Activated CD4-positive, alpha-beta memory T cell treated with anti-CD3 and anti-CD28 coated beads for 36 hours (primary cell): ENCODE measurements at places on chromosomes 1 and 21. TPM values are rescaled to one million over a fixed set of nuclear protein-coding genes. Genes with fewer than 3 reads are reported as not detected.

DNA sequence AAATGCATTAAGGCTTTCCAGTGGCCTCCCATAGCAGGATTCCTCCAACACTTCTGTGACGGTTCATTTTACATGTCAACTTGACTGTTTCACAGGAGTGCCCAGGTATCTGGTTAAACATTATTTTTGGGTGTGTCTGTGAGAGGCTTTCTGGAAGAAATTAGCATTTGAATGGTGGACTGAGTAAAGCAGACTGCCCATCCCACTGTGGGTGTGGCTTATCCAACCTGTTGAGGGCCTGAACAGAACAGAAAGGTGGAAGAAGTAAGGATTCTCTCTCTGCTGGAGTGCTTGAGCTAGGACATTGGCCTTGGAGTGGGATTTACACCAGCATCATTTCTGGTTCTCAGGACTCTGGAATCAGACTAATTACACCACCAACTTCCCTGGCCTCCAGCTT lies 85.6 kb downstream of the RGS7 start:
- H3K27ac ChIP-seq = no peak overlapping the region
- no peaks in the 10 kb centered on the region for H3K36me3 ChIP-seq
- H3K4me1 ChIP-seq = no peaks in the 10 kb centered on the region

DNA sequence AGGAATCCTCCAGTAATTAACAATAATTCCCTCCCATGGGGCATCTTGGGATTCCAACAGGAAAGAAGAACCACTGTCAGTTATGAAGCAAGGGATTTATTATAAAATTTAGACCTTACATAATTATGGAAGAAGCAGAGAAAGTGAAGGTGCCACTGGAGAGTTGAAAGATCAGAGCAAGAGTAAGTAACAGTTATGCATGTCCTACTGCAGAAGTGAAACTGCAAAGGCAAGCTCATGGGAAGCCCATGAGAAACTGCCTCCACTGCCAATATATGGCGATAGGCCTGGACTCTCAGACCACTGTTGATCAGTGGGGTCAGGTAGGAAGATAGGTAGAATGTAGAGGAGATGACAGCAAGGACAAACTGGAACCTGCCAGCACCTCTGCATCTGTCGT lies 123.6 kb upstream of the ZNF648 start:
- no peak overlapping the region for H3K27ac ChIP-seq
- no peak for DNase-seq
- H3K4me1 ChIP-seq = peaks cover 4% of the 10 kb centered on the region
- no peak overlapping the region for H3K4me3 ChIP-seq
- no peaks in the 10 kb centered on the region for H3K36me3 ChIP-seq

DNA sequence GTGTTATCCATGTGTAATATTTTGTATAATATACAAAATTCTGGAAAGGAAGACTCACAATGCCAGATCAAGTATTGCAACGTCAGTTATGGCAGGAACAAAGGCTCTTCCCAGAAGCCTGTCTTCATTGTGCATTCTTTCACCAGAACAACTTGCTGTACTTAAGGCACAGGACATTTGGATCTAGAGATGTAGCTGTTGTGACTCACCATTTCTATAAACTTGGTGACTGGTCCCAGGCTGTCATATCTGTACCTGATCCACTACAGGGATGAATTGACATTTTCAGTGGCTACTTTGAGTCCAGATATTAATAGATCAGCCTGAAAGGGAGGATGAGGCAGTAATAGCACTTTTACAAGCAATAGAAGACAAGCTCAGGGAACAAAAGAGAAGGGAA lies 299.8 kb downstream of the DISC1 start:
- H3K36me3 ChIP-seq = no peaks in the 10 kb centered on the region
- no peaks in the 10 kb centered on the region for H3K27me3 ChIP-seq
- no peak overlapping the region for H3K27ac ChIP-seq
- no peak overlapping the region for H3K4me3 ChIP-seq
- peaks cover 15% of the 10 kb centered on the region for H3K4me1 ChIP-seq
- no peak for DNase-seq

- no peak overlapping the region for H3K27ac ChIP-seq
- H3K4me3 ChIP-seq = no peak overlapping the region
- H3K27me3 ChIP-seq = peaks cover 10% of the 10 kb centered on the region
- no peak for DNase-seq
Observed at GRCh38 chr1:186785503-186785902, 43.2 kb upstream of the PLA2G4A start.

GRCh38 chr1:212754680-212755079 lies 36.9 kb downstream of the NSL1 start:
- H3K36me3 ChIP-seq = peaks cover 6% of the 10 kb centered on the region
- DNase-seq = no peak
- H3K4me3 ChIP-seq = peak overlapping the region; percentile 54

DNA sequence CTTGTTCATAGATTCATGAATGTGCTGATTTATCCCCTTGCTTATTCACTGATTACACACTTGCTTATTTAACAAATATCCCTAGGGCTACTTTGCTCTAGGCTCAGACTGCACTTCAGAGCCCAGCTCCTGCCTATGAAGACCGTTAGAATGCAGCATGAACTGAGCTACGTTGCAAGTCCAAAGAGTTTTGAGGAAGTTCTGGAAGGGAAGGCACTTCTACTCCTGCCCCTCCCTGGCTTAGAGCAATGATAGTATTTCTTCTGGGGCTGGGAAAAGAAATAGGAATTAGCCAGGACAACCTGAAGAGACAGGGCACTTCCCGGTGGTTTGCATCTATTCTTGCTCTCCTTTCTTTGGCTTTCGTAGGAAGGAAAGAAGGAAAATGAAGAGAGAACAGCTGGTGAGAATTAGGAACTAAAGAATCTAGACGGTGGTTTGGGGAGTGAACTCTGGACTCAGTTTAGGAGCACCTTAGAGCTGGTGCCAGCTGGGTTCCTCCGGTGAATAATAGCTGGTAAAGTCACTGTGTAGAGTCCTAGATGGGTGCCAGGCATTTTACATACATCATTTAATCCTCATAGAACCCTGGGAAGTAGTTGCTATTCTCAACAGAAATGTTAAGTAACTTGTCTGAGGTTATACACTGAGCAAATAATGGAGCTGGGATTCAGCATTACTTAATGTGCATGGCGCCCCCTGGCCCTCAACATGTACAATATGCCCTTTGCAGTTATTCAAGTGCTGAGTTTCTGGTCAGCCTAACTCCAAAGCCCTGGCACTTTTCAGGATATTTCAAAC lies 65.9 kb downstream of the NDUFS5 start:
- H3K27ac ChIP-seq = no peak overlapping the region
- H3K27me3 ChIP-seq = peaks cover 3% of the 10 kb centered on the region
- peaks cover 6% of the 10 kb centered on the region for H3K4me1 ChIP-seq

Gene CFHR1
- not detected for total RNA-seq
